Activated T-helper 17 cell treated with anti-CD3 and anti-CD28 coated beads, Interleukin-2, amount 50 U/mL, for 72 hours (primary cell): ENCODE measurements at places on chromosomes 2 and 18. TPM values are rescaled to one million over a fixed set of nuclear protein-coding genes. Genes with fewer than 3 reads are reported as not detected.
A peak's percentile ranks its signal among the peaks of the same experiment; 100 is the strongest.

DNA sequence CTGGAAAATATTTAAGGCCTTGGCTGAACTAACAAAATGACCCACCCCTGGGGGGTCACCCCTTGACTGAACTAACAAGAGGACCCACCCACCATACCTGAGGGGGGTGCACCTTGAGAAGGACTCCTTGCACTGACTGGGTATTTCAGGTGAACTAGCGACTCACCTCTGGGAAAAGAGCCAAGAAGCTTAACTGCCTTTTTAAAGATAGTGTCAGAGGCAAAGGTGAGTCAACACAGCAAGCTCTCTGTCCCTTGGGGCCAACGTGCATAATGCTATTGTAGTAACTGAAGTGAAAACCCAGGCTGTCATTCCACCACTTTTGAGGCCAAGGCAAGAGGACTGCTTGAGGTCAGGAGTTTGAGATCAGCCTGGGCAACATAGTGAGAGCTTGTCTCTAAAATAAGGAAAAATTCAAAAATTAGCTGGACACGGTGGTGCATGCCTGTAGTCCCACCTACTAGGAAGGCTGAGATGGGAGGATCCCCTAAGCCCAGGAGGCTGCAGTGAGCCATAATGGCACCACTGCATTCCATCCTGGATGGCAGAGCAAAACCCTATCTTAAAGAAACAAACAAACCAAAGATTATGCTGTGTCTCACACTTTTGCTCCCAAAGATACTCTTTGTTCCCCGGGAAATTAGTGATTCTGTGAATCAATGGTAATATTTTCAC lies 36.4 kb upstream of the ZCCHC2 start:
- peak; percentile 70 for ATAC-seq

GRCh38 chr2:143083636-143084035 lies 45.6 kb upstream of the ARHGAP15 start:
- peak; percentile 82 for ATAC-seq

- no peak for ATAC-seq
Measured at GRCh38 chr2:51085420-51086068, 53.6 kb upstream of the NRXN1 start.

DNA sequence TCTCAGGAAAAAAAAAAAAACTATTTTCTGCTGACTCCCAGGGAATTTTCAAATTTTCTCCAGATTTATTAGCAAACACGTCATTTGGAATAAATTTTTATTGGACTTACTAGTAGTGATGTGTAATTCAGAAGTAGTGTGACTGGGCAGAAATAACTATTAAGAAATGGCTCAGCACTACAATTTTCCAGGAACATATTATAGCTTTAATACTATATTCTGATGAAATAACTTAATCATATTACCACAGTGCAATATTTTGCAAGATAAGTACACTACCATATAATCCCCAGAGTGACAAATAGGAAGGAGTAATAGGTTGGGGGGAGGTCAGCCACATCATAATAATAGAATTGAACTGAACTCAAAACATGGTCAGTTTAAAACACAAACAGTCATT lies 19.7 kb upstream of the TNFAIP6 start:
- ATAC-seq: no peak

DNA sequence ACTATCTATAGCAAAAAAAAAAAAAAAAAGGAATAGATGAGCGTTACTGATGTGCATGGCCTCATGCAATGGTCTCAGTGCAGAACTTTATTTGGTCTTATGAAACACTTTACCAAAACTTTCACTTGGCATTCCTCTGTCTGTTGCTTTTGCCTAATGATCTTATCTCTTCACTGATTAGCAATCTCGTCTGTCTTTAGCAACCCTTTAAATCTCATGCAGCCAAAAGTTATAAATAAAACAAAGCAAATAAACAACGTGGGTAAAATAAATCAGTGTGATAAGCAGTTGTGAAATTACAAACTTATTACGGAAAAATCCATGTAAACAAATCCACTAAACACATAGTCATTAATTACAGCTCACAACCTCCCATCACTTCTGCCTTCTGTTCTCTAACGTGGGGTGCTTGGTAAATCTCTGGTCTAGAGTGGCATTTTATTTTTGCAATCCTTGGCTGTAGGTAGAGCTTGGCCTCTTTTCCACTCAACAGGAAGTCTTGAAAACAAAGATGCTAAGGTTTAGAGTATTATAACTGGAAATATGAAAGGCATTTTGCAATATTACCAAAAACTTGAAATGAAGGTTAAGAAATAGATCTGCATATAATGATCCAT lies 288.0 kb downstream of the AFF3 start:
- no peak for ATAC-seq

DNA sequence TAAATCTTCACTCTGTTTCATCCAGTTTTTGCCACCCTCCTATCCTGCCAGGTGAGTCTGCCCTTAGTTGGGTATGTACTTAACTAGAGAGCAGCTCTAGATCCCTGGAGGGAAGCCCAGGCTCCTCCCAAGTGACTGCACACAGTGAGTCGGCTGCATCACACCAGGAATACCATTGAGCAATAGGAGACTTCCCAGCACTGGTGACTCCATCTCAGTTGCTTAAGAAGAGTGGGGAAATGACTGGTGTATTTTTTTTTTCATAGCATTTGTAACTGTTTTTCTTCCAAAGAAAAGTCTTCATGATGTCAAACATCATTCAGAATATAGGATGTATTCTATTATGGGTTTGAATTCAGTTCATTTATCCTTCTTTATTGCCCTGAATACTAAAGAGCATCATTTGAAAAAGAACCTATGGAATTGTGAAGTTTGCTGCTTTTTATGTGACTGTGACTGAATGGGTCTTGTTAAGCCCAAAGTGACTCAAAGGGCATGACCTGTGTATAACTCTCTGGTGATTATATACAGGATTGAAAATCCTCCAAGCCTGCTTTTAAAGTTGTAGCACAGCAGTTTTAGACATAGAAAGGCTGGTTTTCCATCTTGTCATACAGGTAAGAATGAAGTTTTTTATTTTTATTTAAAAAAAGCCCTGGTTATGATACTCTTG lies 84.3 kb downstream of the MAP3K20 start:
- ATAC-seq: no peak

DNA sequence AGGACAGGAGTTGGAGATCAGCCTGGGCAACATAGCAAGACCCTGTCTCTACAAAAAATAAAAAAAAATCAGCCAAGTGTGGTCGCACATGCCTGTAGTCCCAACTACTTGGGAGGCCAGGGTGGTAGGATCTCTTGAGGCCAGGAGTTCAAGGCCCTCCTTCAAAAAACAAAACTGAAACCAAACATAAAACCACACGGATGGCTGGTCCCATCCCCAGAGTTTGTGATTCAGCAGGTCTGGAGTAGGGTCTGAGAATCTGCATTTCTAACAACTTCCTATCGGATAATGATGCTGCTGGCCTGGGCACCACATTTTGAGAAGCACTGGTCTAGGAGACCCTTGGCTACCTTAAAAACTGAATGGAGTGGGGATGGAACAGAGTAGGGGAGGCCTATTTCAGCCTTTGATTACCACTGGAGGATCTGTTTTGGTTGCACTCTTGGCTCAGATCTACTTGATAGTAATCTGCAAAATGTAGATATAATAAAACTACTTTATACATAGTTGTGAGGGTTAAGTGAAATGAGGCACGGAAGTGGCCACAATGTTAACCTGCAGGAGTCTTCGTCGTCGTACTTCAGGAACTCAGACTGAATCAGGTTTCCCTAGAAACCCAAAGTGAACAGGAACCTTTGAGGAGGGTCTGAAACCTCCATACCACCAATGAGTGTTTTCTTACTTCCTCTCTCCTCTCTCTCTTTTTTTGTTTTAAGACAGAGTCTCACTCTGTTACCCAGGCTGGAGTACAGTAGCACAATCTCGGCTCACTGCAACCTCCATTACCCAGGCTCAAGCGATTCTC lies 25.5 kb upstream of the NFE2L2 start:
- peak; percentile 65 for ATAC-seq

SCLY gene
- total RNA-seq: 57.1 TPM

REEP1 gene
- 0.26 TPM for total RNA-seq

ATOH8 gene
- total RNA-seq: not detected

DES gene
- total RNA-seq: not detected

CCDC85A gene
- not detected for total RNA-seq

C1QL2 gene
- total RNA-seq: not detected
